B cell (primary cell): ENCODE measurements at places on chromosomes 1 and 21. TPM values are rescaled to one million over a fixed set of nuclear protein-coding genes. Genes with fewer than 3 reads are reported as not detected.

The THAP3 gene
- polyA plus RNA-seq: 20.2 and 23.9 TPM in 2 replicates

The KCNJ9 gene
- not detected in 2 replicates for polyA plus RNA-seq

The PRR9 gene
- not detected in 2 replicates for polyA plus RNA-seq

The MYOG gene
- not detected in 2 replicates for polyA plus RNA-seq

The PPM1J gene
- polyA plus RNA-seq: 7.5 and 9.8 TPM in 2 replicates

The MPL gene
- not detected in 2 replicates for polyA plus RNA-seq

The TSPEAR gene
- polyA plus RNA-seq: not detected in 2 replicates

The FGR gene
- polyA plus RNA-seq: 236 and 295 TPM in 2 replicates

The FHAD1 gene
- 0.03 TPM in 1 of 2 replicates, not detected in the other for polyA plus RNA-seq
